ENCODE measurements at places on chromosomes 2 and 18. TPM values are rescaled to one million over a fixed set of nuclear protein-coding genes. Genes with fewer than 3 reads are reported as not detected.

Gene SCYGR6
- polyA plus RNA-seq = not detected

Gene SULT1C2
- not detected for polyA plus RNA-seq

Gene L3MBTL4
- 6.7 TPM for polyA plus RNA-seq

Gene LCT
- polyA plus RNA-seq = not detected

Gene ARHGAP15
- 254 TPM for polyA plus RNA-seq

Gene MZT2B
- 136 TPM for polyA plus RNA-seq

- DNase-seq = peak; percentile 18
- no peak overlapping the region for H3K27ac ChIP-seq
- H3K4me3 ChIP-seq = no peak overlapping the region
- no peaks in the 10 kb centered on the region for H3K4me1 ChIP-seq
- H3K36me3 ChIP-seq = no peaks in the 10 kb centered on the region
- no peaks in the 10 kb centered on the region for H3K27me3 ChIP-seq
These were observed 67.5 kb downstream of the TANC1 start for GRCh38 chr2:159035790-159036411.

DNA sequence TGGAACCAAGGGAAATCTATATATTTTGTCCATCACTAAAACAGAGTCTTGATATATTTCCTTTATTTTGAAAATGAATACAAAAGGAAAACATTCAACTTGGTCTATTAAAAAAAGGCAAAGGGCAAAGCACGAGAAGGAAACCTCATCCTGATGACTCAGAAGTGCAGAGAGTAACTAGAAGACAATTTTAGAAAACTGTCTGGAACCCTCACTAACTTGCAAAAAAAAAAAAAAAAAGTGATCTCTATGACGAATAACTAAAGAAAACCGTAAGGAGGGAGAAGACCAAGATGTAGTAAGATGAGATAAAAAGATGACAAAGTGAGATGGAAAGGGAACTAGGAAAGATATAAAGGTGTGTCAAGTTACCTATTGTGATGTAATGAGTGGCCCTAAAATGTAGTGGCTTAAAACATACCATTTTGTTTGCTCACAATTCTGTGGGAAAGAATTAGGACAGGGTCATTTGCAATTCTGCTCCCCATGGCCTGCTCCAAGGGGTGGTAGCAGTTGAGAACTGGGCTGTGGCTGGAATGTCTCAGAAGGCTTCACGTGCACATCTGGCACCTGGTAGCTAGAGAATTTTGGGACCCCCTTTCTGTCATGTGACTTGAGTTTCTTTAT is 303.0 kb downstream of the DYSF start:
- no peak for DNase-seq
- no peak overlapping the region for H3K4me3 ChIP-seq
- peaks cover 11% of the 10 kb centered on the region for H3K27me3 ChIP-seq
- no peaks in the 10 kb centered on the region for H3K4me1 ChIP-seq

- peaks cover 10% of the 10 kb centered on the region for H3K4me1 ChIP-seq
- no peak for DNase-seq
- no peaks in the 10 kb centered on the region for H3K36me3 ChIP-seq
- H3K27me3 ChIP-seq = peaks cover 24% of the 10 kb centered on the region
- H3K4me3 ChIP-seq = no peak overlapping the region
- no peak overlapping the region for H3K27ac ChIP-seq
These were observed 13.9 kb downstream of the CHMP1B start for GRCh38 chr18:11865071-11865470.

DNA sequence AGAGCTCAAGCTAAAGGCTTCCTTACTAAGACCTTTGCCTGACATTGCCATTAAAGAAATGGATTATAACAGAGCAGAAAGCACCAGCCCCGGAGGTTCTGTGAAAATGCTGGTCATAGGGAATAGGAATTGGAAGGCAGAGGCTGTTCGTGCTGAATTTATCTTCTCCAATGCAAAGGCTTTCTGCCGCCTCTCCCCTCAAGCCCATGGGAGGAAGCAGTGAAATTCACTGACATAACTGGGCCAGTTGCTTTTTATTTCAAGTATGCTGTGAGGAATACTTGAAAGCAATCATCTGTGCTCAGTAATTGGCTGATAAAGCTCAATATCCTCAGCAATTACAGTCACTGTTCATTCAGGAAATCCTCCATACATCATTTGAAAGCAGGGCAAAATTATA is 85.4 kb upstream of the LINC00305 start:
- no peak for DNase-seq
- H3K27ac ChIP-seq = no peak overlapping the region
- no peak overlapping the region for H3K4me3 ChIP-seq
- no peaks in the 10 kb centered on the region for H3K36me3 ChIP-seq
- H3K4me1 ChIP-seq = no peaks in the 10 kb centered on the region
- peaks cover 6% of the 10 kb centered on the region for H3K27me3 ChIP-seq

- no peak for DNase-seq
- H3K27ac ChIP-seq = no peak overlapping the region
- no peaks in the 10 kb centered on the region for H3K4me1 ChIP-seq
- H3K27me3 ChIP-seq = no peaks in the 10 kb centered on the region
- H3K4me3 ChIP-seq = no peak overlapping the region
- no peaks in the 10 kb centered on the region for H3K36me3 ChIP-seq
These were observed 415.7 kb upstream of the FIGN start for GRCh38 chr2:164151522-164151921.

DNA sequence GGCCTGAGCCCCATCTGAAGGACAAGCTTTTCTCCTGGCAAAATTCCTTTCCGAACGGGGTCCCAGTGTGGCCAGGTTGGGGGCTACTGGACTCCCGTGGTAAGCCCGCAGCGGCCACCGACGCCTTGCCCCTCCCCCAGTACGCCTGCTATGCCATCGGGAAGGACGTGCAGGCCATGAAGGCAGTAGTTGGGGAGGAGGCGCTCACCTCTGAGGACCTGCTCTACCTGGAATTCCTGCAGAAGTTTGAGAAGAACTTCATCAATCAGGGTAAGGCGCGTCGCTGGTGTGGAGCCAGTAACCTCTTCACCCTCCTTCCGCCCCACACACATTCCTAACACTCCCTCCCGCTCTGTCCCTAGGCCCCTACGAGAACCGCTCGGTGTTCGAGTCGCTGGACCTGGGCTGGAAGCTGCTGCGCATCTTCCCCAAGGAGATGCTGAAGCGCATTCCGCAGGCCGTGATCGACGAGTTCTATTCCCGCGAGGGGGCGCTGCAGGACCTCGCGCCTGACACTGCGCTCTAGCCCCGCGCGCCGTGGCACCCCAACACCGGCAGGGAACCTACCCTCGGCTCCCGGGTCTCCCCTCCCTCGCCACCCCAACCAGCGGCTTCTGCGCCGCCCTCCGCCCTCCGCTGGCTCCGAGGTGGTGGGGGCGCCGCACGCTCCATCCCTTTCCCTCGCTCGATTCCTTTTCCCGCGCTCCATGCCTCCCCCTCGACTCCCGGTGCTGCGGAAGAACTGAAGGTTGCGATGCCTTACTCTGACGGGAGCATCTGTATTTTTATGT is 13.6 kb upstream of the ANKRD53 start:
- no peak overlapping the region for H3K27ac ChIP-seq
- no peaks in the 10 kb centered on the region for H3K36me3 ChIP-seq
- H3K4me3 ChIP-seq = peak overlapping the region; percentile 84

- peaks cover 8% of the 10 kb centered on the region for H3K27me3 ChIP-seq
- H3K4me3 ChIP-seq = no peak overlapping the region
- no peaks in the 10 kb centered on the region for H3K4me1 ChIP-seq
- H3K36me3 ChIP-seq = no peaks in the 10 kb centered on the region
- no peak overlapping the region for H3K27ac ChIP-seq
These were observed 13.1 kb downstream of the PIEZO2 start for GRCh38 chr18:11136241-11136640.

Data from naive B cell (primary cell).